HTR-8/SVneo (cell line): ENCODE measurements at places on chromosomes 7 and 10.

DNA sequence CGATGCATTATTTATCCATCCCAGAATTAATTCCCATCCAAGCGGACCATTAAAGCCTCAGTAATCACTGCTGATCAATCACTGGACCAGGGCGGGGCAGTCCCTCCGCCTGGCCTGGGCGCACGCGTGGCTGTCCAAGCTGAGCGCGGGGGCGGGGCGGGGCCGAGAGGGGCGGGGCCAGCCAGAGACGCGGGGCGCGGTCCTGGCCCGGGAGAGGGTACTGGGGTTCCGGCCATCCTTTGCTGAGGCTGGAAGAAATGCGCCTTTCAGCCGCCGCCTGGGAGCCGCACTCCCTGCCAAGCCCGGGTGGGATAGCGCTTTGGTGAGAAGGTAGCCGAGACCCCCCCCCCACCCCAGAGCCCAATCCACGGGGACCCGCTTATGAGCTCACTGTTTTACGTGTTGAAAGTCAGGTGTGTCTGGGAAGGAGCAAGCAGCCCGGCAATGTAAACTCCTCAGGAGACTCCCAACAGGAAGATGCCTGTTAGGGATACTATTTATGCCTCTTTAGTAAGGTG is at the start of gene ARHGAP22:
ARHGAP22 (minus strand) TSS at position 83 of the 518 bp plus-strand sequence. CDS start 277 bp downstream, outside the sequence.
- peak; percentile 73 for DNase-seq

DNA sequence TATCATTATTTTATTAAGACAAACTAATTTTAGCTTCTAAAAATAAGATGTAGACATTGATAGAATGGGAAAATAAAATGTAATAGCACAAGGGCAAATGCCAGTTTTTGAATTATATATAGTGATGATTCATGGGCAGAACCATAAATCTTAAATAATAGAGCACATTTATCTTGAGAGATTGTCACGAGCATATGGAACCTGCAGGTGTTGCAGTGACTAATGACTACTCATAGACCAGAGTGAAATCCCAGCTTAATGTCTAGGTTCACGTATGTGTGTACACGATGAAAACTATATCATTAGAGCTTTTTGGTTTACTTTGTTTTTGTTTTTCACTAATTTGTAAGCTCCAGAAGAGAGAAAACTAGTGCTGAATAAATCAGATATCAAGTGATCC is 150.2 kb upstream of the CACNA2D1 start:
- no peak for DNase-seq

DNA sequence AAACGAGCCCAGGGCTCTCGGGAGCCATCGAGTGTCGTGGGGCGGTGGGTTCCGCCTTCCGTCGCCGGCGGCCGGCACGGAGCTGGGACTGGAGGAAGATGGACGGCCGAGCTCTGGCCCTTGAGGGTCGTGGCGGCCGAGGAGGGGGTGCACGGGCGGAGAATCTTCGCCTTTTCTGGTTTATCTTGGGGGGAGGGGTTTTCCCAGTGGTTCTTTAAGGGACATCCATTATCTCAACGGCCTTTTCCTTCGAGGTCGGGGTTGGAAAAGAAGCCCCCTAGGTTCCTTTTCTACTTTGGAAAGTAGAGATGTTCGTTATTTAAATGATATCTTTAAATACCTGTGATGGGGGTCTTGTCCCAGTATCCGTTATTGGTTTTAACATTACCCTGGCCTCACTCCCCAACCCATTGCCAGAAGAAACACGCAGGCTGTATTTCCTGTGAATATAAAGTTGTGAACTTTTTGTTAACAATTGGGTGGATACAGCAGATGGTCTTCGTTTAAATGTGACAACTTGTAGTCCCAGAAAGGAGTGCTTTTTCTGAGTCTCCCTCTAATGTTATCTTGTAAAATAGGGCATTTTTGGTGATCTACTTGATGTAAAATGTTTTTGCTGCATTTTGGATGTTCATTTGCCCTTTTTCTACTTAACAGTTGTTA is 765 bp downstream of the CCAR1 start:
- no peak for DNase-seq

GRCh38 chr7:147182874-147183273 is 1066.3 kb downstream of the CNTNAP2 start:
- no peak for DNase-seq

GRCh38 chr7:29343399-29343798 is 148.8 kb downstream of the CHN2 start:
- DNase-seq = no peak

- DNase-seq = no peak
Measured at GRCh38 chr7:147079921-147080420, 963.4 kb downstream of the CNTNAP2 start.

DNA sequence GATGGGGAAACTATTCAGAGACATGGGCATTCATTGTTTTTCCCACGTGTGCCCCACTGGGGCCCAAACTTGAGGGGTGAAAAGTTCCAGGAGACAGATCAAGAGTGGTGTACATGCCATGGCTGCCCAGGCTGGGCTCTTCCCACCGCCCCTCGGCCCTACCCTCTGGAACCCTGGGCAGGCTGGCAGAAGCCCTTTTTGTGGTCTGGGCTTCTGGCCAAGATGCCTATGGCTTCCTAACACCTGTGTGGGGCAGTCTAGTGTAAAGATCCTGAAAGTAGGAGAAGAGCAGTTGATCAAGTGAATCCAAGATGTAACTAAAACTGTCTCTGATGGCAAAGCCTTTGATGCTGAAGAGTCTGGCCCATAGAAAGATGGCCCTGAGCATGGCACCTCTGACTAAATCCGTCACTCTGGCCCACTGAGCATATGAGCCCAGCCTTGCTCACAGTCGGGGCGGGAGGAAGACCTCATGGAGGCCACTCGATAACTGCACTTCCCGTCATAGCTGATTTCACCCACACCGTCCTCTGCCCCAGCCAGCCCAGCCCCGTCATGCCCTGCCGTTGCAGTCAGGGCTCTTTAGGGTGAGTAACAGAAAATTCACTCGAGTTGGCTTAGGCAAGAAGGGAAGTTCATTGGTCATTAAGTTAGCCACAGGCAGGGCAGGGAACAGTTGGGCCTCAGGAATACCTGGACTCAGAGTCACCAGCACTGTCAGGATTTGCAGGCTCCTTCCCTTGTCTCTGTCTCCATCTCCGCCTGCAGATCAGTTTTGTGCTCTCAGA is 37.9 kb upstream of the MTPAP start:
- no peak for DNase-seq

DNA sequence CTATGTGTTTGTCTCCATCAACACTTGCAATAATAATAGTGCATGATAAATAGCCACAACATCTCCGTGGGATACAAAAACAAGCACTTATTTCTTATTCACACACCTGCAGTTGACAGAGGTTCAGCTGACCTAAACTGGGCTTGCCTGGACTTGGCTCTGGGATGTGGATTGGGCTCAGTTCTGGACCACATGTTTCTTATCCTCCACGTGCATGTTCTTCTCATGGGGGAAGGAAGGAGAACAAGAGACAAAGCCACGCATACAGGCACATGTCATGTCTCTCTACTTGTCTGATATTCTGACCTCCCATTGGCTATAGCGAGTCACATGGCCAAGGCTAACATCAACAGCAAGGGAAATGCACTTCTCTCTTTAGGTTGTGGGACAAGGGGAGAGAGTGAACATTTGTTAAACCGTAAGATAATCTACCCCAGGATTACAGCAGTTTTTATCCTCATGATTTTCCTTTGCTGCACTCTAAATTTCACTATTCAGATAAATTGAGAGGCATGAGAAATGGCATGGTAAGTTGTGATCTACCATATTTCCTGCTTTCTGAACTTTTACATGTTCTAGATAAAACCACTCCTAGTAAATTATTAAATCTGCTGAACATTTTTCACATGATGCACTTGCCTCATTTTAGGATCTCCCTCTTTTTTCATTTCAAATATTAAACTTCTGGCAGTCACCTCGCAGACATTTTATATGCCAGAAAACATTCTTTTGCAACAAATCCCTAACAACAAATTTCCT is 33.7 kb downstream of the CFAP58 start:
- DNase-seq = no peak

DNA sequence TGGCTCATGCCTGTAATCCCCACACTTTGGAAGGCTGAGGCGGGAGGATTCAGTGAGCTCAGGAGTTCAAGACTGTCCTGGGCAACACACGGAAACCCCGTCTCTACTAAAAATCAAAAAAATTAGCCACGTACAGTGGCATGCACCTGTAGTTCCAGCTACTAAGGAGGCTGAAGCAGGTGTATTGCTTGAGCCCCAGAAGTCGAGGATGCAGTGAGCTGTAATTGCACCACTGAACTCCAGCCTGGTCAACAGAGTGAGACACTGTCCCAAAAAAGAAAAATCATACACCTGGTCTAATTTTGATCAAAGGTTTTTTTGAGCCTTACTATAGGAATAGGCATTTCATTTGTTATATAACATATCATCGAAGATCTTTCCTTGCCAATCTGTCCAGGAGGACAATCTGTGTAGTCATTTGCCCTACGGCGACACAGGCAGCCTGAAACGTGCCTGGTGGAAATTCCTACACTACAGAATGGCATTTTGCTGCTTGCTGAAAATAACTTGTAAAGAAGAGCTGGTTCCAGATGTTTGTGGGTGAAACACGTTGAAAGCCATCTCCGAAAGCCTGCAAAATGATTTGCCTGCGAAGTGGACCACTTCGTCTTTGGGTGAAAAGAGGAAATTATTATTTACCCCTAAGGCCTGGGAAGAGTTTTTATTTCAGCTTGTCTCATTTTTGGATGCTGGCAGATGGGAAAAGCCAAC is 31.3 kb upstream of the GDI2 start:
- no peak for DNase-seq

DNA sequence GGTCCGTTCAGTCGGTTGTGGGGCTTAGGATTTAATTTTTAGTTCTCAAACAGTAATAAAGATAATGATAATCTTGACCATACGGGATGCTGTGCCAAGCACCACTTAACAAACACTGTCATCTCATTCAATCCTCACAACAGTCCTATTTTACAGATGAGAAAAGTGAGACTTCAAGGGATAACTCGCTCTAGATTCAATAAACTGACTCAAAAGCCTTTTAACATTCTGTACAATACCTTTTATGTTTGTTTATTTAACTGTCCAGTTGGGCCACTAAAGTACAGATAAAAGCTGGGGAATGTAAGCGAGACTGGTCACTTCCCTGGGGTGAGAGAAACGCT is 437 bp upstream of the CFAP69 start:
- no peak for DNase-seq

- peak; percentile 97 for DNase-seq
Measured at GRCh38 chr10:103678178-103678526, 177.2 kb downstream of the SH3PXD2A start.

DNA sequence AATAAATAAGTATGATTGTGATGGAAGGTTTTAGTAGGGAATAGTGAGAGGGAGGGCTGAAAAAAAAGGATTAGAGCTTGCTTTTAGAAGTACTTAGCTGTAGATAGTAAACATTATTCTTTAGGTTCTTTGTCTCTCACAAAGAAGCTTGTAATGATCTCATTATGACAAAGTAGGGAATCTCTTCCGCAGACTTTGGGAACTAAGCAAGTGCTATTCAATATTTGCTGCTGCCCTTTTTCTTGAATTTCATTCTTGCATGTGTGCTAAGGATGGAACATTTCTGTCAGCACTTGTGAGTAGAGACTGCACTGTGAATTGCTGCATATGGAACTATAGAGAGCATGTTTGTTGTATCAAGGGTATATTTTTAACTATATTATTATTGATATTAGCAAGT is 173.4 kb downstream of the ST7 start:
- DNase-seq = no peak

DNA sequence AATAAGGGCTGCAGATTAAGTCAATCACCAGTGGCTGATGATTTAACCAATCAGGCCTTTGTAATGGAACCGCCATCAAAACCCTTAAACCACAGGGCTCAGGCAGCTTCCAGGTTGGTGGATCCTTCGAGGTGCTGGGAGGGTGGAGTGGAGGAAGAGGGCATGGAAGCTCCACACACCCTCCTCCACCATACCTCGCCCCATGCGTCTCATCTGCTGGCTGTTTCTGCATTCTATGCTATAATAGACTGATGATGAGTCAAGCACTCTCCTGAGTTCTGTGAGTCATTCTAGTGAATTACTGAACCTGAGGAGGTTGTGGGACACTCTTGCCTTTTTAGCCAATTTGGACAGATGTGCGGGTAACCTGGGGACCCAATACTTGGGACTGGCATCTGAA is 43.9 kb downstream of the CHST15 start:
- DNase-seq = no peak

DNA sequence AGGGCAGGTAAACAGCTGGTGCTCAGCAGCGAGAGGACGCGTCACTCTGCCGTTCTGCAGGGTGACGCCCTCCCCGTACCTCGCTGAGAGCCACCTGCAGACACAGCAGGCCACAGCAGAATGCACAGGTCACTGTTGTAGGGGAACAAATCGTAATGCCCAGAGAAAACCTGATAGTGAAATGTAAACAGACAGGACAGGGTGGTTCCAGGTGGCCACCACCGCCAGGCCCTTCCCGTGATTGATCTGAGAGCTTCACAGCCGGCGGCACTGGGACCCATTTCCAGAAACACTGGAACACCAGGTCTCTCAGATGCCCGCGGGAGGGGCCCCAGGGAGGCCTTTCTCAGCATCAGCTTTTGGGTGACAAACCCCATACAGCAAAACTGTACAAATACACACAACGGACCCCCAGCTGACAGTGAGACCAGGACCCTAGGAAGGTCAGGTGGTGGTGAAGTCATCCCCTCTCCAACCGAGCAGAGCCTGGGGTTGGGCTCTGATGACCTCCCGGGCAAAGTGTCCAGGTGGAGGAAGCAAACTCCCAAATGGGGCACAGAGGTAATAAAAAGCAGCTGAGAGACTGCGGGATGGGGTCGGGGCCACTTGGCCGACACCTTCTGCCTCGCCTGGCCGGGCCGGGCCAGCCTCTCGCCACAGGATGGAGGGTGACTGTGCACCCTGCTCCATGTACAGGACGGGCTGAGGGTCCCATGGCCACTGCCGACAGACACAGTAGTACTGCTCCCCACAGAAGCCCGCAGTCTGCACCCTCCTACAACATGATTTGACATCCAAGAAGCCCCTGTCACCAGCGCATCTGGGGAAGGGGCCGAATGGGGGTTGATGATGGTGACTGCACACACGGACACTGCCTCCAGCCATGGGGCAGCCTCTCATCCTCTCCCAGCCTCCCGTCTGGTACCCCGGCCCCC is 4.6 kb downstream of the BHLHA15 start:
- no peak for DNase-seq

- no peak for DNase-seq
Measured at GRCh38 chr10:74415146-74415839, 264.3 kb downstream of the ADK start.

- DNase-seq = no peak
Measured at GRCh38 chr7:10657201-10657600, 316.5 kb upstream of the PHF14 start.

GRCh38 chr10:117663750-117664149 is 121.2 kb downstream of the EMX2 start:
- no peak for DNase-seq

GRCh38 chr10:32388258-32389027 is 41.5 kb upstream of the EPC1 start:
- no peak for DNase-seq

GRCh38 chr10:114925587-114926586 is 12.1 kb upstream of the TRUB1 start:
- peak; percentile 23 for DNase-seq
